WTC11 (cell line): ENCODE measurements at places on chromosomes 1 and 21. TPM values are rescaled to one million over a fixed set of nuclear protein-coding genes. Genes with fewer than 3 reads are reported as not detected.

The RUNX3 gene
- 1.5 to 1.8 TPM (median 1.8 TPM) in 3 replicates for total RNA-seq

DNA sequence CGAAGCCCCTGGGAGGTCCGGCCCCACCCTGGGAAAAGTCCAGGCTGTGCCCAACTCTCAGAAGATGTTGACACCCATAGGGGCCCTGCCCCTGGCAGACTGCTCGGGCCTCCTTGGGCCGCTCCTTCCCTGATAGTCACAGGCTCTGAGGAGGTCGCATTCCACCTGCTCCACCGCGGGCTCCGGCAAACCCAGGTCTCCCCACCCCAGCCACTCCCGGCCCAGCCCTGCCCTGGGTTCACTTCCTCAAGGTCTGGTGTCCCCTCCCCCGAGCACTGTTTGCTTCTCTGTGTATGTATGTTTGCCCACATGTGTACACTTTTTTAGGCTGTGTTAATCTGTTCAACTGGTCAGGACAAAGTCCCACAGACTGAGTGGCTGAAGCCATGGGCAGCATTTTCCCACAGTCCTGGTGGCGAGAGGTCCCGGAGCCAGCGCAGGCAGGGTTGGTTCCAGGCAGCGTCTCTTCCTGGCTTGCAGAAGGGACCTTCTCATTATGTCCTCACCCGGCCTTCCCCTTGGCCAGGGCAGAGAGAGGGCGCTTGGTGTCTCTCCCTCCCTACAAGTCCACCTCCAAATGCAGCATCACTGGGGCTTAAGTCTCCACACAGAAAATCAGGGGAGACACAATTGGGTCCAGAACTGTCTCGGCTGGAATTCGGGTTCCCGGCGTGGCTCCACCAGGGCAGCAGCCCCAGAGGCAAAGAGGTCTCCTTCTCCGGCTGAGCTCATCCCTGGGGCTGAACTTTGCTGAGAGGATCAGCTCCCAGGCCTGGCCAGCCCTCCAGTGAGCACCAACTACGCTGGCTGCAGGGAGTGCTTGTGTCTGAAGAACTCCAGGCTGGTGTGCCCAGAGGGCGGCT lies 10.5 kb upstream of the PRXL2B start:
- H3K27ac ChIP-seq, result no peak overlapping the region
- DNase-seq, result no peak
- H3K27me3 ChIP-seq, result peaks cover 11% of the 10 kb centered on the region; the same call in 1 of the 2 replicates
- no peak overlapping the region for H3K4me3 ChIP-seq
- H3K36me3 ChIP-seq, result peaks cover 13% of the 10 kb centered on the region; the same call in 1 of the 2 replicates
- peaks cover 9% of the 10 kb centered on the region for H3K4me1 ChIP-seq

GRCh38 chr21:16330082-16330907 lies 600.5 kb downstream of the USP25 start:
- no peaks in the 10 kb centered on the region for H3K27me3 ChIP-seq
- no peaks in the 10 kb centered on the region for H3K36me3 ChIP-seq
- DNase-seq, result no peak

DNA sequence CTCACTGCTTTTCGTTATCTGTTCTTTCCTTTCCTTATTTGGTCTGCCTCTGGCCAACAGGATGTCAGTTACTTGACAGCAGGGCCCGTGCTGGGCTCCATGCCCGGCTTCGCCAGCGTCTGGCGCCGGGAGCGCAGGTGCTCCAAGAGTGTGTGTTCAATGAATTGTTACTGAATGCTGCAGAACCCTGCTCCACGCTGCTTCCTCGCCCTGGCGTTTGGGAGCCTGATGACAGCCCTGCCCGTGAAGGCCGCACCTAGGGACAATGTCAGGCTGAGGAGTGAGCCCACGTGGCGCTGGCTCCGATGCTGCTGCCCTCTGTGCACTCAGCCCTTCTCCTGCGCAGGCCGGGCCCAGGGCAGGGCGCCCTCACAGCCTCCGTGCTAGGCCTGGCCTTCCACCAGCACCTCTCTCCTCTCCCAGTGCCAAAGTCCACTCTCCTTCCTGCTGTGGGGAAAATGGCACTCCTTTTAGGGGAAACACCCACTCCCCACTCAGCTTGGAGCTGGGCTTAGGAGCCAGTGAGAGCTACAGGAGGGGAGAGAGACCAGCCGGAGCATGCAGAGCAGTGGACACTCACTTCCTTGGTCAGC lies 51.4 kb downstream of the ACBD3 start:
- no peak overlapping the region for H3K4me3 ChIP-seq
- H3K36me3 ChIP-seq, result no peaks in the 10 kb centered on the region
- no peak overlapping the region; the same call in 1 of the 2 replicates for H3K27ac ChIP-seq
- no peak for DNase-seq
- peaks cover 27% of the 10 kb centered on the region for H3K4me1 ChIP-seq
- H3K27me3 ChIP-seq, result no peaks in the 10 kb centered on the region

The CFHR1 gene
- 0.14 to 0.20 TPM (median 0.16 TPM) in 3 replicates for total RNA-seq

DNA sequence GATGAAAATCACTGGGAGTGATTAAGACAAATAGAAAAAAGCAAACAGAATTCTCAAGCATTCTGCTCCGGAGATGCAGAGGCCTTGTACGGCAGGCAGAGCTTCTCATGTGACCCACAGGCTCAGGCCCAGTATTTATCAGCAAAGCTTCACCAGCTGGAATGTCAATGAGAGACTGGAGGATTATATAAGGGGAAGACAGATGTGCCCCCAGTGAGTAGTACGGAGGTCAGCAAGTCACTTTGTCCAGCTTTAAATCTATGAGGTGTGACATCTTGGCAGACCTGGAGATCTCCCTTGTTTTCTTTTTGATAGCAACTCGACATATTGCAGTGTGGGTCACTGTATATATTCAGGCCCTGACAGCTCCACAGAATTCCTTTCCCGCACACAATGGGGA lies 106.8 kb downstream of the HHIPL2 start:
- no peak overlapping the region for H3K27ac ChIP-seq
- H3K36me3 ChIP-seq, result no peaks in the 10 kb centered on the region
- no peaks in the 10 kb centered on the region for H3K27me3 ChIP-seq
- no peak for DNase-seq
- no peak overlapping the region for H3K4me3 ChIP-seq
- H3K4me1 ChIP-seq, result peaks cover 13% of the 10 kb centered on the region

GRCh38 chr1:23559985-23560741 lies 862 bp upstream of the ID3 start:
- no peak for DNase-seq
- H3K27me3 ChIP-seq, result no peaks in the 10 kb centered on the region
- H3K27ac ChIP-seq, result peak overlapping the region; percentile 98
- peak overlapping the region; percentile 94 for H3K4me3 ChIP-seq
- peaks cover 19% of the 10 kb centered on the region for H3K36me3 ChIP-seq
- H3K4me1 ChIP-seq, result peaks cover 79% of the 10 kb centered on the region

DNA sequence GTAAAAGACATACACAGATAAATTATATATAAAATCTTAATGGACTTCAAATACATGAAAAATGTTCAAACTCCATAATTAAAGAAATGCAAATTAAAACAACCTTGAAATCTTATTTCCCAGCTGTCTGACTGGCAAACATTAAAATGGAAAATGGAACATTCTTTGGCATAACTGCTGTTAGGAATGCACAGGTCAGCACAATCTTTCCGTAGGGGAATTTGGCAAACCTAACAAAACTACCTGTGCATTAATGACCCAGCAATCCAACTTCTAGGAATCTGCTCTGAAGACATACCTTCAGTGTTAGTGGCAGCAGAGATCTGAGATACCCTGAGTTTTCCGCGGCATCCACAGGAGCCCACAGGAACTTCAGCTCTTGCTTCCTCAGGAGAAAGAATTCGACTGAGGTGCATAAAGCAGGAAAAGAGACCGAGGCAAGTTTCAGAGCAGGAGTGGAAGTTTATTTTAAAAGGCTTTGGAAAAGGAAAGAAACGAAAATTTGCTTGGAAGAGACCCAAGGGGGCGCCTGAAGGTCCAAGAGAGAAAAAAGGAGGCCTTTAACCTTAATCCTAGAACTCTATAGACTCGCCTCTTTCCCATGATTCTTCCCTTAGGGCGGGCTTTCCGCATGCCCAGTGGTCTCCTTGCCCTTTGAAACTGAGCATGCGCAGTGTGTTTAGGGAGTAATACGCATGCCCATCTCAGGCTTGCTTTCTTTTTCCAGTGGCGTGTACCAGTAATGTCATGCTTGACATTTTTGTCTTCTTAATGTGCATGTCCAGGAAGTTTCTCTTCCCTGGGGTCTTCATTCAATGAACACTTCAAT lies 24.8 kb downstream of the LYPD8 start:
- H3K27ac ChIP-seq, result no peak overlapping the region
- DNase-seq, result no peak
- no peaks in the 10 kb centered on the region for H3K4me1 ChIP-seq

GRCh38 chr1:89104687-89105086 lies 21.2 kb downstream of the GBP2 start:
- no peaks in the 10 kb centered on the region; the same call in 1 of the 2 replicates for H3K36me3 ChIP-seq
- no peak overlapping the region for H3K27ac ChIP-seq
- peaks cover 12% of the 10 kb centered on the region for H3K4me1 ChIP-seq
- no peak overlapping the region; the same call in 1 of the 2 replicates for H3K4me3 ChIP-seq
- H3K27me3 ChIP-seq, result no peaks in the 10 kb centered on the region; the same call in 1 of the 2 replicates
- DNase-seq, result peak; percentile 42

DNA sequence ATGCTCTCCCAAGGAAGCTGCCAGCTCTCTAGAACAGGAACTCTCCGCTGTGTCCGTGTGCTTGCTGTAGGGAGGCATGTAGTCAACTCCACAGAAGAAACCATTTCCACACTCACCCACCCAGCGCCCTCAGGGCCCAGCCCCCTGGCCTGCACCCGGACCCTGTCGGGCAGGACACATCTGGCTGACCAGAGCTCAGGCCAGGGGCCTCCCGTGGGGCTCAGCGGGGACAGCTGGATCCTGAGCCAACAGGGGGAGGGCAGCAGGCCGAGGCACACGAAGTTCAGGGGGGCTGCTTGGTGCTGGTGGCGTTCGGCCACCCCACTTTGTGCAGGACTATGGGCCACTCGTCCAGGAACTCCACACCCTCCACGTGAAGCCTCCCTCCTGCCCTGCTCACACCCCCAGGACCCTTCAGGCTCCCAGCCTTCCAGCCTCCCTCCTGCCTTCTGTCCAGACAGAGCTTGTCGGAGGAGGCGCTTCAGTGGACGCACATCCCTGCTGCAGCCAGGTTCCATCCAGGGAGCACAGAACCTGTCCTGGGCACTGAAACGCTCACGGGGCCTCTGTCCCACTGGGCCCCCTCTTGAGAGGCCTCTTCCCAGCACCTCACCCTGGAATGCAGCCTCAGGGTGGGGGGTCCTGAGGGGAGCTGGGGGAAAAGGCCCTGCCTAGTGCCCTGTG lies 15.0 kb upstream of the FAAP20 start:
- DNase-seq, result no peak
- peaks cover 15% of the 10 kb centered on the region for H3K4me1 ChIP-seq
- H3K36me3 ChIP-seq, result no peaks in the 10 kb centered on the region
- no peak overlapping the region for H3K4me3 ChIP-seq
- no peak overlapping the region; the same call in 1 of the 2 replicates for H3K27ac ChIP-seq
- H3K27me3 ChIP-seq, result peaks cover 15% of the 10 kb centered on the region

The PLA2G2C gene
- not detected in 3 replicates for total RNA-seq

DNA sequence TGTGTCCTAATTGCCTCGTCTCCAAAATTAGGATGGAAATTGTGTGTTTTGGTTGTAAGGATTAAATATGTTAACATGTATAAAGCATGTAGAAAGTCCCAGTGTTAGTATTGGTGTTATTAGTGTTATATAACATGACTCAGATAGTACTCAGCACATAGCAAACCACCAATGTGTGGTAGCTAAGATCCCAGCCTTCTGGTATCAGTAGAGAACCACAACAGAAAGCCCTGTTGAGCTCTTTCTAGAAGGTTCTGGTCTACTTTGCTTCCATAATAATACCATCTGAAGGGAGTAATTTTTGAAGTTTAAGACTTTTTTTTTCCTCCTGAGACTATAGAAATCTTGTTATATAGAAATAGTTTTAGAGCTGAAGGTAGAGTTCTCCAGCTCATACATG lies 259.3 kb upstream of the SGIP1 start:
- H3K36me3 ChIP-seq, result no peaks in the 10 kb centered on the region
- DNase-seq, result no peak
- H3K27ac ChIP-seq, result no peak overlapping the region

The SYT6 gene
- total RNA-seq, result 54.2 to 58.2 TPM (median 55.9 TPM) in 3 replicates
